Activated CD4-positive, alpha-beta memory T cell treated with anti-CD3 and anti-CD28 coated beads for 36 hours (primary cell): ENCODE measurements at places on chromosomes 3 and 15.

- DNase-seq = peak; percentile 62
Measured at GRCh38 chr3:160225176-160226025, at the start of gene C3orf80. TSS of gene C3orf80 (plus strand) at chr3:160225422. CDS start at chr3:160225636, 214 bp downstream.

- no peak for DNase-seq
Measured at GRCh38 chr3:197392961-197393360, 94.5 kb upstream of the DLG1 start.

DNA sequence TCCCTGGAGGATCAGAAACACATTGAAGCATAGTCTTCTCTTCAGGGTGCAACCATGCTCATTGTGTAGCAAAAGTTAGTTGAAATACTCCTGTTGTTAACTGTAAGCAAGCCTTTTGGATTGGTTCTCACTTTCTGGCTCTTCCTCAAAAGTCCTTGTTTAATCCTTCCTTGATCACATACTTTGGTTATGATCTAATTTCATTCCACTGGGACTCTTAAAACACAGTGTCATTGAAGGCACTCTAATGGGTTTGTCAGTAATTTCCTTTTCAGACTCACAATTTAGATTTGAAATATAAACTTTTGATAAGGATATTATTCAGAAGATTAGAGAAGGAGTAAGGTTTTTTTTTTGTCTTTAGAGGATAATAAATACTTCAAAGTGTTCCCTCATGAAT is 451.7 kb upstream of the SGO1 start:
- no peak for DNase-seq

DNA sequence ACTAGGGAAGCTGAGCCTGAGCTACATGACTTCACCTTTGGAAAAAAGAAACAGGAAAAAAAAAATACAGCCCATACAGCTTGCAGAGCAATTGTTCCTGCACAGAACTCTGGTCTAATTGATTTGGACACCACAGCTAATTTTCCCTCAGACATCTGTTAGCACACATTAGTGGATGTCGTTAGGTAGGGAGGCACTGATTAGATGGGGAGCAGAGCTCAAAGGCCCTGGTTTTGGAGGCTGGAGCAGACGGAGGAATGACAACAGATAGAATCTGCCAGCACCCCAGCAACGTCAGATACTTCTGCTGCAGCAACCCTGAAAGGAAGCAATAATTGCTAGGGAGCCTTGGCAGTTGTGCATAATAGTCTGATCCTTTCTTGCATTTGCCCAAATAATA is 398.9 kb downstream of the LSAMP start:
- no peak for DNase-seq

- no peak for DNase-seq
Measured at GRCh38 chr3:68915973-68916372, 16.4 kb downstream of the TAFA4 start.

GRCh38 chr3:31232055-31233025 is 300.4 kb upstream of the STT3B start:
- no peak for DNase-seq

- no peak for DNase-seq
Measured at GRCh38 chr3:66465587-66465986, 35.2 kb downstream of the LRIG1 start.

GRCh38 chr3:184178521-184179138 is 4.0 kb downstream of the AP2M1 start:
- no peak for DNase-seq

DNA sequence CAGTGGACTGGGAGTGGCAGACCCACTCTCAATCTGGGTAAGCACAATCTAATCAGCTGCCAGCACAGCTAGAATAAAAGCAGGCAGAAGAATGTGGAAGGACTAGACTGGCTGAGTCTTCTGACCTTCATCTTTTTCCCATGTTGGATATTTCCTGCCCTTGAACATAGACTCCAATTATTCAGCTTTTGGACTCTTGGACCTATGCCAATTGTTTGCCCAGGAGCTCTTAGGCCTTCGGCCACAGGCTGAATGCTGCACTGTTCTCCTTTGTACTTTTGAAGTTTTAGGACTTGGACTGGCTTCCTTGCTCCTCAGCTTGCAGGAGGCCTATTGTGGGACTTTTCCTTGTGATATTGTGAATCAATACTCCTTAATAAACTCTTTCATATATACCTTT is 477.7 kb upstream of the ZNF385D start:
- DNase-seq = no peak

- DNase-seq = no peak
Measured at GRCh38 chr15:58999694-59000093, 12.2 kb downstream of the RNF111 start.

DNA sequence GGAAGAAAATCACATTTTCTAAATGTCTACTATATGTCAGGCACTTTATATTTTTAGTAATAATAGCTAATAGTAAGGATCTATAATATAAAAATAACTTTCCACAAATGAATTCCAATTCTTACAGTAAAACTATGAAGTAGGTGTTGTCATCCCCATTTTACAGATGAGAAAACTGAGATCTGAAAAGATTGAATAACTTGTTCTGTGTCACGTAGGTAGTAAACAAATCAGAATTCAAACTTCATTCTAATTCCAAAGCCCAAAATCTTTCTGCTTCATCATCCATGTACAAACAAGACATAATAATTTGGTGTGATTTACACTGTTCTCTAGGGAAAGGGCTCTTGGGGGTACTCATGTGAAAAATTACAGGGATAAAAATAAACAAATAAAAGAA is 130.3 kb downstream of the THRB start:
- DNase-seq = no peak

DNA sequence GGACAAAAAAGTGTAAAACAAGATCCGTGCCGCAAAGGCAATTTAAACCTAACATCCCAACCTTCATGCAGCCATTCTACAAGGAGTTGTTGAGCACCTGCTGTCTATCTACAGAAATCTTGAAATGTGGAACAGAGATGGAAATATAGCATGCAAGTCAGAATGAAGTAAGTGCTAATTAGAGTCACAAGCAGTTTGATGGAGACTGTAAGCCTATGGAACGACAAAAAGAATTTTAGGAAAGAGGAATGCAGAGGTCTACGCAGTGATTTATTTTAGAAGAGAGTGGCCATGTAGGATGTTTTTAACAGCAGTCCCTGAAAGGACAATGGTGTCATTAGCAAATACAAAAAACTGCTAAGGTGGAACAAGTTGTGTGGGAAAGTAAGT is 851 bp upstream of the DCBLD2 start:
- DNase-seq = no peak

DNA sequence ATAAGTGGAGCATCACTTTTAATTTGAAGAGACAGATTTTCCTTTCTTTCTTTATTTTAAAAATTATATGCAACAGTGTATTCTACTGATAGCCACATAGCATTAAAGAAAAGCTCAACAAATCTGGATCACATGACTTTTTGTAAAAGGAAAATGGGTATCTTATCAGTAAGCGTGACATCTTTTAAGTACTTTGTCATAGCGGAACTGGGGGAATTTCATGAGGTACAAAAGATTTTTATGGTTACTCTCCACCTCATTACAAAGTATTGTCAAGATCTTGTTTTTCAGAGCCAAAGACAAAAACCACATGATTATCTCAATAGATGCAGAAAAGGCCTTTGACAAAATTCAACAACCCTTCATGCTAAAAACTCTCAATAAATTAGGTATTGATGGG is 219.6 kb upstream of the ZPLD1 start:
- no peak for DNase-seq

GRCh38 chr3:197137751-197138150 is 108.1 kb upstream of the MELTF start:
- no peak for DNase-seq

GRCh38 chr3:150936693-150937092 is 31.5 kb upstream of the MINDY4B start:
- DNase-seq = no peak

- no peak for DNase-seq
Measured at GRCh38 chr3:113151461-113152031, 59.8 kb upstream of the BOC start.

DNA sequence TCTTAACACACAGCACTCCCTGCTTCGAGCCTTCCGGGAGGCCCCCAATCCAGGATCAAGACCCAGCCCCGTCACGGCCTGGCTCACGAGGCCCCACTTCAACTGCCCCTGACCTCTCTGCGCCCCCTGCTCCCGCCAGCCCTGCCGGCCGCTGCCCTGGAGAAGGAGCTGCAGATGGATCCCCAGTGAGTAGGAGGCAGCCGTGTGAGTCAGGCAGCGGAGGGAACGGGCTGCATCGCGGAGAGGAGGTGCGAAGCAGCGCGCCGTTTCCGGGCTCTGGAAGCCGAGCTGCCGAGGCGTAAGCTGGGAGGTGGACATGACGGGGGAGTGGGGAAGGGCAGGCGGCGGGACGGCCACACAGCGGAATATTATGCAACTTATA is 133.4 kb downstream of the TPRA1 start:
- peak; percentile 53 for DNase-seq

- DNase-seq = no peak
Measured at GRCh38 chr15:77533578-77534430, 98.9 kb downstream of the LINGO1 start.

GRCh38 chr15:74274470-74275038 is 38.4 kb downstream of the CCDC33 start:
- no peak for DNase-seq

- no peak for DNase-seq
Measured at GRCh38 chr3:50160561-50160983, 5.4 kb downstream of the SEMA3F start.

DNA sequence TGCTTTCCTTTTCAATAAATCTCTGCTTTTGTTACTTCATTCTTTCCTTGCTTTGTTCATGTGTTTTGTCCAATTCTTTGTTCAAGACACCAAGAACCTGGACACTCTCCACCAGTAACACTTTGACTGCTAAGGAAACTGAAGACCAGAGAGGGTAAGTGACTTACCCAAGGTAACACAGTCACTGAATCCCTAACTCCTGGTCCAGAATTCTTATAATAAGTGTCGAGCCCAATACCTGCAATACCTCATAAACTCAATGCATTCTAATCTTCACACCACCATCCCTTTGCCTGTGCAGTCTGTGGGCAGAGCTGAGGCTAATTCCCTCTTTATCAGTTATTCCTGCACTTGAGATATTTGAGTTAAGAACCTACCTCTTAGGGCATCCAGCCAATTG is 237.8 kb downstream of the UACA start:
- no peak for DNase-seq

DNA sequence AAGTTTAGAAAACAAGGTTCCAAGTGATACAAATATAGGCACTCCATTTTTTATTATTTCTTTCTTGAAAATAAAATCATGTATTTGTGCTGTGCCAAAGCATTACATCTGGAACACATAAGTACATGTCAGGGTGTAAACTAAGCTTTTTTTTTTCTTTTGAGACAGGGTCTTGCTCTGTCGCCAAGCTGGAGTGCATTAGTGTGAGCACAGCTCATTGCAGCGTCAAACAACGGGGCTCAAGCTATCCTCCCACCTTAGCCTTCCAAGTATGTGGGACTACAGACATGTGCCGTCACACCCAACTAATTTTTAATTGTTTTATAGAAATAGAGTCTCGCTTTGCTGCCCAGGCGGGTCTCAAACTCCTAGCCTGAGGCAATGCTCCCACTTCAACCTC is 9.0 kb downstream of the SPATA12 start:
- DNase-seq = no peak

DNA sequence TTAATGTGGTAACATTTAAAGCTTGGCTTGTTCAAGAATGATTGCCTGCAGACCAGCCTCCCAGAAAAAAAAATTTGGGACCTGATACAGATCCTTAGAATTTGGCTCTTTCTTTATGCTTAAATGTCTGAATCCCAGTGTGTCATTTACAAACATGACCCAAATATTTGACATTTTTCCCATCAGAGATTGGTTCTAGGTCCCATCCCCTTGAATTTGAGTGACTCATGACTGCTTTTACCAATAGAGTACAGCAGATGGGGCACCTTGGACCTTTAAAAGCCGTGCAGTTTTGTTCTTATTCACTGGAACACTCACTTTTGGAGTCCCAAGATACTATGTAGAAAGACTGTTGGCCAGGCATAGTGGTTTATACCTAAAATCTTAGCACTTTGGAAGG is 231.6 kb downstream of the ZIC1 start:
- no peak for DNase-seq

DNA sequence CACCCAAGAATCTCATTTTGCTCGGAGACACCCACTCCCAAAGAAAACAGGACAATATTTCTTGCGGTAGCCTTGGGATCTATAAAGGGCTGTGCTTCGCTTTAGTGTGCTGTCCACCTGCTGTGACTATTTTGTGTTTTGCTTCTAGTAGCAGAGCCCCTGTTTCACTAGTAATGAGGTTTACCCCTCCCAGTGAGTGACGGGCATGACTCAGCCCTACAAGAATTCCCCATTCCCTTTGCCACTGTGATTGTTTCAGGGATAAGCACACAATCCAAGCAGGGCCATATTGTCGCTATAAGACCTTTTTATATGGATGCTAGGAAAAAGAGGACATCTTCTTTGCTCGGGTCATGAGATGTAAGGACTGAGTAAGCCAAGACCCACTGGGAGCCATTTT is 62.5 kb upstream of the FOXB1 start:
- no peak for DNase-seq

DNA sequence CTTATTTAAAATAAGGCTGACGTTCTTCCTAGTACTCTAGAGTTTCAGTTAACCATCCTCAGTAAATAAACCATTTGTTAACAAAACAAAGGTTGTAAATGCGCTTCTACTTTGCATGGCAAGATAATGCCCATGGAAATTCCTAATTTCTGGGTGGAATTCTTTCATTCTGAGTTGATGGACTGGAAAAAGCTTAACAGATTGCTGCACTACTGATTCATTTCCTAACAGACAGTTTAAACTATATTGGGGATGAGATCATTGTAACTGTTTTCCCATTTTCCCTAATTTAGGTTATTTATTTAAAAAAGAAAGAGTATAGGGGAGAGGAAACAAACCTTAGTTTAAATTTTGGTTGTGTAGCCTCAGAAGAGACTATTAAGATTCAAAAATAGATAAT is 342.2 kb downstream of the NLGN1 start:
- DNase-seq = no peak

- DNase-seq = no peak
Measured at GRCh38 chr15:78212008-78212407, 22.4 kb downstream of the ACSBG1 start.

DNA sequence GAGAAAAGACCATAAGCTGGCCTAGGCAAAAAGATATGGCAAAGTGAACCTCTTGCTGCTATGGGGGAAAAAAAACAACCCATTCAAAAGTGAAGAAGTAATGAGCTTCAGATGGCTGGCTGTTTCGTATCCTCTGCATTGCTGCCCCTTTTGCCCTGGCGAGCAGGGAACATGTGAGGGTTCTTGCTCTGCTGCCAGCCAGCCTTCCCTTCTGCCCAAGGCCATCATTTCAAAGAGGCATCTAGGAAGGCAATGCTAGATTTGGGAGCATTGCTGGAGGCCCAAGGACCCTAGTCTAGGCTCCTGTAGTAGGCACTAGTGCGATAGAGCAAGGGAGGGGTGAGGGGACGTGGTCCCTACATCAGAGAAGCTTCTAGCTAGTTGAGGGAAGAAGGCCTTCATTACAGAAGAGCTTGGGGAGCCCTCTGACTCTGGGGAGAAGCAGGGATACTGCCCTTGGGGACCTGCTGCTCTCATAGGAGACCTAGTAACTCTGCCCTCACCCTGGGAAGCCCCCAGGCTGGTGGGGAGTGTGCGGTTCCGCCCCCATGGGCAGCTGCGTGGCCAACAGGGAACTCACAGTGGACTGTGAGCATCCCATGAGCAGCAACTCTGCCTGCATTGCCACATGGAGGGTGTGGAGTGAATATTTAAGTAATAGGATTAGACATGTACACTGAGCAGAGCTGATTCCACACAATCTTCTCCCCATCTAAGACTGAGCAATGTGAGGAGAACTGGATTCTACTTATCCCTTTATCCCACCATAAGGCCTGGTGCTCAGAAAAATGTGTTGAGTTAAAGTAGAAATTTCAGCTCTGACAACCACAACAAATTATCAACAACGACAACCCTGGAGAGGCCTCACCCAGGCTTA is 21.3 kb downstream of the ITGA11 start:
- no peak for DNase-seq
